ENCODE measurements at places on chromosomes 16 and 17.

DNA sequence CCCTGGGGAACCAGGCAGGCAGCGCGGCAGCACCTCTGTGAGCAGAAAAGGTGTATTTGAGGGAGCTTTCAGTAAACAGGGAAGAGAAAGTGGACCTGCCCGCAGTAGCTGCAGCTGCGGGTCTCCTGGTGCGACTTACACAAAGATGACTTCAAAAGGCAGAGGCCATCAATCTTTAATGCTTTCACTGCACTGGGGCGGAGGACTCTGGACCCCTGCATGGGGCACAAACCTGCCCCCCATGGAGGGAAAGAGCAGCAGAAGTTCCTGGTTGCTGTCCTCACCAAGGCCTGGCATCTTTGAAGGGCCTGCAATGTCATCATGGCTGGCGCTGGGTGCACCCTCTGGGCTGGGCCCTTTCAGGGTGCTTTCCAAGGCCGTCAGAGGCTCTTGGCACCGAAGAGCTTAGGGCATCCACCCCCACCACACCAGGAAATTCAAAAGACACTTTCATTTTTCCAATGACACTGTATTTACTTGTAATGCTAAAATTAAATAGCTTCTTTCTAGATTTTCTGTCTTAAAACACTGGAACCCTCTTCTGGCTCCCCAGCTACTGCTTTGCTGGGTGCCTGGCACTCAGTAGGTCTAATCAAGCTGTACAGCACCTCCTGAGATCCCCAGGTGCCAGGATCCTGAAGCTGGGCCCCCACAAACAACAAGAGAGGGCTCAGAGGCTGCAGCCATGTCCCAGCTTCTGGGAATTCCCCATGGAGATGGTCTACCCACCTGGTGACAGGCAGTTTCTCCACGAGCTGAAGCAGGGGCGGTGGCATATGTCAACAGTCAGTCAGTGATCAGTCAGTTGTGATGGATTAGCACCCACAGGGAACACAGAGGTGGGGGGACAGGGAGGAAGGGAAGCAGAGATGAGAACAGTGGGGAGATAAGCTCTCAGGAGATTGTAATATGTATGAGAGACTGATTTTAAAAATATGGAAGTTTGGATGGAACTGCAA is 2.1 kb upstream of the CACNG1 start:
- DNase-seq, result no peak

GRCh38 chr17:28615260-28615940 is 1.4 kb upstream of the RSKR start:
- no peak for DNase-seq

- peak; percentile 13 for DNase-seq
Observed at GRCh38 chr17:6456914-6457687, 12.8 kb downstream of the PIMREG start.

- DNase-seq, result no peak
Observed at GRCh38 chr16:84055366-84055765, 12.8 kb upstream of the SLC38A8 start.

GRCh38 chr17:81365601-81366585 is 29.4 kb upstream of the BAHCC1 start:
- DNase-seq, result peak; percentile 92

GRCh38 chr17:61482467-61482866 is 30.2 kb downstream of the TBX4 start:
- no peak for DNase-seq

DNA sequence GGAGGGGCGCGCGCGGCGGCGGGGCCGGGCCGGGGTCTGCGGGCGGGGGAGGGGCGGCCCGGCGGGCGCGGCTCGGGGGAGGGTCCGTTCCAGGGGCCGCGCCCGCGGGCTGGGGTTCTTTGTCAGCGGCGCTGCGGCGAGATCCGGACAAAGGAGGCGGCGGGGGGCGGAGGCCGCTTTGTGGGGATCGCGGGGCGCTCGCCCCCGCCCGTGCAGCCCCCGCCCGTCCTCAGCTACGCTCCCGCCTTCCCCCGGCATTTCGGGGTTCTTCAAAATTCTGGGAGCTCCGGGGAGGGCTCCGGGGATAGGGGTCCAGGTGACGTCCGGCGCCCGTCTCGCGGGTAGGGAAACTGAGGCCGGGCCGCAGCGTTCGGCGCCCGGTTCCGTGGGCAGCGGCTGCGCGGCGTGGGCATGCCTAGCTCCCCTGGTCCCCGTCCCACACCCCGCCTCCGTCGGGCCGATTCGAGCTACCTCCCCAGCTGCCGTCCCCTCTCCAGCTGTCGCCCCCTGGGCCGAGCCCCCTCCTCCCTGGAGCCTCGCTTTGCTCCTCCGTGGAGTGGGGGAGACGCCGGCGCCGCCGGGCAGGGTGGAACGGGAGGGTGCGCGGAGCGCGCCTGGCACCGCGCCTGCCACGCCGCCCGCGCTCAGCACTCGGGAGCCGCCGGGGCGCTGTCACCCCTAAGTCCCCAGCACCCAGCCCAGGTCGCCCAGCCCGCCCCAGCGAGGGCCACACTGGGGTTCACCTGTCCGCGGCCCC is 546 bp downstream of the SNN start:
- DNase-seq, result peak; percentile 39

- peak; percentile 48 for DNase-seq
Observed at GRCh38 chr16:17328932-17329331, 141.8 kb downstream of the XYLT1 start.

DNA sequence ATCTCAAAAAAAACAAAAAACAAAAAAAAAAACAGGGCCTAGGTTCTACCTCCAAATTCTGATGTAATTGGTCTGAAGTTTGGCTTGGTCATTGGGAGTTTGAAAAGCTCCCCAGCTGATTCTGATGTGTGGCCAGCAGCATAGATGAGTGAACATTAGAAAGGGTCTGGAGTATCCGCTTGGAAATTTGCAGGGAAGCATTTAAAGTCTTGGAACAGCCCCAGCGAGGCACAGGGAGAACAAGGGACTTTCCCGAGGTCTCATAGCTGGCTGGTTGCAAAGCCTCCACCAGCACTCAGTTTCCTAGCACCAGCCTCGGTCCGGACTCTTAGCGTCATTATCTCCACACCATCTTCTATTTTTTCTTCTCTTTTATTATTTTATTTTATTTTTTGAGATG is 70.8 kb downstream of the RAB11FIP4 start:
- no peak for DNase-seq

DNA sequence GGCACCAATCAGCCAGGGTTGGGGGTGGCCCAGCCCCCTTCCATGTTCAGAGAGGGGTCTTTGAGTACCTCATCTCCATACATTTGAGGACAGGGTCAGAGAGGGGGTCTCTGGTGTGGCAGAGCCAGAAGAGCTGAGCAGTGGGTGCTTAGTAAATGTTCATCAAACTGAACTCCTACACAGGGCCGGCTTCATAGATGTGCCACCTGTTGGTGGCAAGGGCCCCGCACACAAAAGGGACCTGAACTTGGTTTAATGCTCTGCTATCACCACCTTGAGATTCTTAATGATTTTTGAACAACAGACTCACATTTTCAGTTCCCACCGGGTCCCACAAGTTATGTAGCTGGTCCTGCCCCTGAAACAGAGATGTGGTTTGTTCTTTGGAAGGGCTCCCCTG is 9.0 kb upstream of the C1QL1 start:
- no peak for DNase-seq

DNA sequence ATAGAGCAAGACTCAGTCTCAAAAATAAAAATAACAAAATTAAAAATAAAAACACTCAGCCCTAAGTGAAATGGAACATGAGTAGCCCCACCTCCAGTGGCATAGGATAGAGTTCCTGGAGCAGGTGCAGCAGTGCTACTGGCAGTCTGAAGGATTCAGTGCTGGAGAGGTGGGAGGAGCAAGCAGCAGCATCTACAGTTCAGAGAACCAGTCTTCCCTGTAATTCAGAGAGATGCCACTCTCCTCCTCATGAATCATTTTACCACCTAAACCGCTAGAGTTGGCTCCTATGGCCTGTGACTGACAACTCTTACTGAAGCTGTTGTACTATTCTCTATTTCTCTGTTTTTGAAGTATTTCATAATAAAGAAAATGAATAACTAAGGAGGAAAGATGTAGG is 56.0 kb upstream of the SMURF2 start:
- DNase-seq, result no peak

DNA sequence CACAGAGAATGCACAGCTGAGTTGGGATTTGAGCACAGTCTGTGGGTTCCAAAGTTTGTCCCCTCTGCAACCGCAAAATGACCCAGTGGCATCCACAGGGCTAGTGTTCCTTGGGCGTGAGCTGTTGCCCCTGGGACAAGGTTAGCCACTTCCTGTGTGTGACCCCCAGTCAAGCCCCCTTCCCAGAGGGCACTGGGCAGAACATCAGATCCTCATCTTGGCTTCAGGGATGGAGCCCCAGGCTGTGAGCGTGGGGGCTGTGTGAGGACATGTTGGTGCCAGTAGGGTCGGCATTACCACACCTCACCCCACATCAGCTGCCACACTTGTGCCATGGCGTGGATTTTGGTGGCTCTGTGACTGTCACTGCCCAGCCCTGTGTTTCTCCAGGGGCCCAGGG is 55.3 kb downstream of the USP22 start:
- DNase-seq, result no peak

DNA sequence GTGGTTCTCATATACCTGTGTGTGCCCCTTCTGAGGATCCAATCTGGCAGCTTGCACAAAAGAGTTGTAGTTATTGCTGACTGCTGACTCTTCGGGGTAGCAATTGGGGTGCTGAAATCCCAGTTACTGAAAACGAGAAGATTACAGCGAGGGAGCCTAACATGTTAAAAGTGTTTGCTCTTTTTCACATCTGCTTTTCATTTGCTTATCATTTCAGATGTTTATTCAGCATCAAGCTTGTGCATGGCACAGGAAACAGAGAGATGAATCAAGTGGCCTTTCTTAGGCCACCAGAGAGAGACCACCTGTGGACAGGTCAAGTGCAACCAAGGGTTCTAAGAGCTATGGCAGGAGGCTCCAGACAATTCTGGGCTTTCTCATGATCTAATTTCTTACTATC is 16.9 kb downstream of the DHRS7B start:
- no peak for DNase-seq

DNA sequence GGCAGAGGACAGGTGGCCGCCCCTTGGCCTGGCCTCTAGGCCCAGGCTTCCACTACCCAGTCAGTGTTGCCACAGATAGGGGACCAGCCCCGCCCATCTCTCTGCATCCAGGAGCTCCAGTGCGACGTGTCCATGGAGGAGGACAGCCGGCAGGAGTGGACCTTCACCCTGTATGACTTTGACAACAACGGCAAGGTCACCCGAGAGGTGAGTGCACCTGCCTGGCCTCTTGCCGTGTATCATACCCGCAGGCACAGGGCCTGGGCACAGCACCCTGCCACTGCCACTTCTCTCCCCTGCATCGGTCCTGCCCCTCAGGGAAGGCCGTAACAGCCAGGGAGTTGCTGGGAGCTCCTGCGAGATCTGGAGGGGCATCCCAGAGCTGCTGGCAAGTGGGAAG is 55.7 kb downstream of the SNX20 start:
- DNase-seq, result no peak

- peak; percentile 71 for DNase-seq
Observed at GRCh38 chr16:68445458-68445857, 2.9 kb downstream of the SMPD3 start.

- DNase-seq, result no peak
Observed at GRCh38 chr16:72807245-72807644, 240.7 kb downstream of the ZFHX3 start.

DNA sequence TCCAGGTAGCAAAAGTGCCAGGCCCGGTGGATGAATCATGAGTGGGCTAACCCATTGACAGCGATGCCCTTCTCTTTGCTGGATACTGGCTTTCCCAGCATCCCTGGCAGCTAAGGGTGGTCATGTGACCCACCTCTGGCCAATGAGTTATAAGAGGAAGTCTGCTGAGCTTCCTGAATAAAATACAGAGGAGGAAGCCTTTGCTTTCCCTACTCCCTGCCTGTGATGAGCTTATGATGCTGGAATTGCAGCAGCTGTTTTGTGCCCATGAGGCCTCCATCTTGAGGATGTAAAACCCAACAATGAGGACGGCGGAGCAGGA is 15.0 kb upstream of the ATP2A3 start:
- no peak for DNase-seq

All from small intestine (tissue), 16 donors.